ENCODE measurements at places on chromosomes 13 and 19. TPM values are rescaled to one million over a fixed set of nuclear protein-coding genes. Genes with fewer than 3 reads are reported as not detected.

Gene CYP4F3
- 1.3 TPM for polyA plus RNA-seq

DNA sequence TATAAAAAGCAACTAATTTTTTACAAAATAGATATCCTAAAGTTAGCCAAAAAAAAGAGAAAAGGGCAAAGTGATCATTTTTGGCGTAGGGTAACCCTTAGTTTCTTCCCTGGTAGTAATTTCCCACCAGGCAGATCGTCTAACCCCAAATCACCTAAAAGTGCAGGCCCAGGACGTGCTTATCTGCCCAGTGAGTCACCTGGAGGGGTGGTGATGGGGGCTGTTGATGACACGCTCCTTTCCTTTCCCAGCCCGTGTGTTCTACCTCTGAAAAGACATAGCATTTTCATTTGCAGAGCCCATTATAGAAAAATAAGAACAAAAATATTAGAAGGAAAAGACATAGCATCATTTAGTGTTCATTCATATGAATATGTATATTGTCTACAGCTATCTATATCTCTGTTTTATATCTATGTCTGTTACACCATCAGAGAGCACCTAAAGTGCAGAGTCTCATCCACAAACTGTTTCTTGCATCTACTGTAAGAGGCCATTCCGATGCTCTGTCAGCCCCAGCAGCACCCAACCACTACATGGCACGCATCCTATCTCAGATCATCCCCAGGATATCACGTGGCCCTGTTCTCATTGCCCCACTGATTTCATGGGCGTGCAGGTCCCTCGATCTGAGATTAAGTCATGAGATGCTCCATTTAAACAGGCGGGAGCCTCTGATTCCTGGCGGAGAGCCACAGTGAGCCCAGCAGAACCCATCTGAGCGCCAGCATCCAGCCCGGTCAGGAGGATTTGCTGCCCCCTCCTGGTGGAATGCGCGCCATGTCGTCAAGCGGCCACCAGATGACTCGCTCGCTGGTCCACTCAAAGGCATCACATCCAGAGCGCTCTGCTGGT lies 8.5 kb upstream of the LILRB3 start:
- DNase-seq = peak; percentile 95

GRCh38 chr19:42401365-42402303 lies 11.5 kb upstream of the CNFN start:
- DNase-seq = peak; percentile 87

- DNase-seq = peak; percentile 32
Observed at GRCh38 chr13:32911506-32911905, 104.7 kb upstream of the KL start.

GRCh38 chr19:47819858-47820257 lies 1.9 kb upstream of the CRX start:
- DNase-seq = no peak

- DNase-seq = no peak
Observed at GRCh38 chr13:112065867-112066623, 904 bp upstream of the SOX1 start.

DNA sequence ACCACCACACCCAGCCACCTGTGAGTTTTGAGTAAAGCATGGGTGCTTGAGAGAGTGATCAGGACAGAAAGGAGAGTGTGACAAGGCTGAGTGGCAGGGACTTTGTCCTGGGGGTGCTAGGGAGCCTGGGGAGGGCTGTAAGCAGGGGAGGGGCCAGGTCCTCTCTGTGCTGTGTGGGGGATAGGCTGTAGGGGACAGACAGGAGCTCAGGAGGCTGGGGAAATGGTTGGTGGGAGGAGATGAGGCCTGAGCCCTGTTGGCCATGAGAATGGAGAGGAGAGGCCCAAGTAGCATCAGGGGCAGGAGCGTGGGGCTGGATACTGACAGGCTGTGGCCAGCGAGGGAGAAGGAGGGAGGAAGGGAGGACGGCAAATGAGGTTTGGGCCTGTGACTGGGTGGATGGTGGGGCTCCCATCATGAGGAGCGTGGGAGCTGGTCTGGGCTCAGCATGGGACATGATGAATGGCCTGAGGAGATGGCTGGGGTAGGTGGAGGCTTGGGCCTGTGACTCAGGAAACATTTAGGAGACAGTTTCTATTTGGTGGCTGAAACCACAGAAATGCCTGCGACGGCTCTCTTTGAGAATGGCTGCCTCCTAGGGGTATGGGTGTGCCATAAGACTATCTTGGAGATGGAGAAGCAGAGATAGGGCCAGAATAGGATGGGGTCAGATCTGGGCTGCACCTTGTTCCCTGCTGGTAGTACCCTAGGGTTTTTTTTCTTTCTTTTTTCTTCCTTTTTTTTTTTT lies 25.0 kb downstream of the GRIN2D start:
- no peak for DNase-seq

DNA sequence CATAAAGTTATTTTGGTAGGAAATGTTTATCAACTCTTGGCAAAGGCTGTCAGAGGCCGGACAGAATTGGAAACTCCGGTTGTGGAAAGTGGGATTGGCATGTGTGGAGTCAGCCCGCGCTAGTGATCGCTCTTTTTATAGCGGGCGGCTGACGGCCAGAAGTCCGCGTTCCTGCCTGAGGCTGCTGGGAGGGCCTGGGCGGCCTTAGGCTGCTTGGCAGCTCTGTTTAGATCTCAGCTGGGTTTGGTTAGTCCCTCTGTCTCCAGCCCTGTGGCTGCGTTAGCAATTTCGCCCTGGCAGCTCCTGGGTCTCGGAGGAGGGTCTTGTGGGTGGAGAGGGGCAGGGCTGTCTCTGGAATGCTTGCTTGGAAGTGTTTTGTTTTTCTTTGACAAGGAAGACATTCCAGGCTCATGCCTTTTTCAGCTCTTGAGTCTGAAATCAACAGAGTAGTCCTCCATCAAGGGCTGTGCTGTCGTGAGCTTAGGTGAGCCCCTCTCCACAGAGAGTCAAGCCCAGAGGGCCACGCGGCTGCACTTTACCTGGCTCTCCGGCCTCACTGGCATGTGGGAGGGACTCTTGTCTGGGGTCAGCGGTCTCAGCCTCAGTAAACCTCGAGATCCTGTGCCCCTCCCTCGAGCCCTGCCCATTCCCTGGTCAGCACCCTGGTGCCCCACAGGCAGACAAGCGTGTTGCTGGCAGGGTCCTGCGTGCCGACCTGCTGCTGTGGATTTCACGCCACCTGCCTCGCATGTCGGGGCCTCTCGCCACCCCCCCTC lies 22.5 kb downstream of the DOT1L start:
- peak; percentile 85 for DNase-seq

- DNase-seq = peak; percentile 85
Observed at GRCh38 chr19:42433503-42434260, 6.5 kb upstream of the LIPE start.

DNA sequence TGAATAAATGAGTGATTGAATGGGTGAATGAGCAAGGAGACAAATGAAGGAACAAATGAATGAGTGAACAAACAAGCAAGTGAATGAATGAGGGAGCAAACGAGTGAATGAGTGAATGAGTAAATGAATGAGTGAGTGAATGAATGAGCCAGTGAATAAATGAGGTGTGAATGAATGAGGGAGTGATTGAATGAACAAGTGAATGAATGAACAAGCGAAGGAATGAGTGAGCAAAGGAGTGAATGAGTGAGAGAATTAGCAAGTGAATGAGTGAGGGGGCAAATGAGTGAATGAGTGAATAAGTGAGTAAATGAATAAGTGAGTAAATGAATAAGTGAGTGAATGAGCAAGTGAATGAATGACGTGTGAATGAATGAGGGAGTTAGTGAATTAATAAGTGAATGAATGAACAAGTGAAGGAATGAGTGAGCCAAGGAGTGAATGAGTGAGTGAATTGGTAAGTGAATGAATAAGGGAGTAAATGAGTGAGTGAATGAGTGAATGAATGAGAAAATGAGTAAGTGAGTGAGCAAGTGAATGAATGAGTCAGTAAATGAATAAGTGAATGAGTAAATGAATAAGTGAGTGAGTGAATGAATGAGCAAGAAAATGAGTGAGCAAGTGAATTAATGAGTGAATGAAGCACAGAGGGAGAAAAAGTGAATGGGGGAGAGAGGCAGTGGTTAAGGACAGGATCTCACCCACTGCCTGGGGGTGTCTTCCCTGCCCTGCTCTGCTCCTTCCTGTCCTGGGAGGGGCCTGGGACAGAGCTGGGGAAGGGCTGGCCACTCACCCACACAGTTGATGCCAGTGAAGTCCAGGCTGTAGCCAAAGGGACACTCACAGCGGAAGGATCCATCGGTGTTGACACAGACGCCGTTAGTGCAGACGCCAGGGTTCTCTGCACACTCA lies 36.4 kb downstream of the CCL25 start:
- no peak for DNase-seq

DNA sequence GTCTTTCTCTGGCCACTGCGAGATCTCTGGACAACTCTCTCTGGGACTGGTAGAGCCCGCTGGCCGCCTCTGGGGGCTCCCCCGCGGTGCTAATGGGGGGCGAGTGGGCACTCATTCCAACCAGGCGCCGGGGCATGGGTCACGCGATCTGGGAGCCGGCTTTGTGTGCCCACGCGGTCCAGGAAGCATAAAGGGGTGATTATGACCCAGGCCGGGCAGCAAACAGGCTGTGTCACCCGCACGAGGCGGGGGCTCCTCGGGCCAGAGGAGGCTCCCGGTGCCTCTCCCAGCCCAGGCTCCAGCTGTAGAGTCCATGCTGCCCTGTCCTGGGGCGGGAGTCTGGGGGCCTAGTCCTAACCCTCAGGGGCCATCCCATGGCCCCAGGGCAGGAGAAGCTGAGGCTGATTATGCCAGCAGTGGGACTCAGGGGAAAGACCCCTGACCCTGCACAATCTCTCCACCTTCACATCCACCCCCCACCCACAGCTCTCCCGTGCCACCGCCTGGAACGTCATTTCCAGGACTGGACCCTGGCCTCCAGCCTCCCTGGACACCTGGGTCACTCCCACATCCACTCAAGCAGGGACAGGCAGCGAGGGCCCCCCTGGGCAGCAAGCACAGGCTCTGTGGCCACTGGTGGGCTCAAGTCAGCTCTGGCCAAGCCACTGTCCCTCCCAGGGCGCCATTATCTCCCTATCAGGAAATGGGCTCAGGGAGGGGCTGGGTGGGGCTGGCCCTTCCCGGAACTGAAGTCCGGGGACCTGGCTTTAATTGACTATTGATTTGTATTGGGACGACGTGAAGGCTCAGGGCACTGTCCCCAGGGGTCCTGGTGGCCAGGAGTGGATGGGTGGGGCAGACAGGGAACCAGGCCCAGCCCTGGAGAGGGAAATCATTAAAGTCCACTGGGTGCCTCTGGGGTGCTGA lies 50.0 kb downstream of the PTPRS start:
- DNase-seq = no peak

DNA sequence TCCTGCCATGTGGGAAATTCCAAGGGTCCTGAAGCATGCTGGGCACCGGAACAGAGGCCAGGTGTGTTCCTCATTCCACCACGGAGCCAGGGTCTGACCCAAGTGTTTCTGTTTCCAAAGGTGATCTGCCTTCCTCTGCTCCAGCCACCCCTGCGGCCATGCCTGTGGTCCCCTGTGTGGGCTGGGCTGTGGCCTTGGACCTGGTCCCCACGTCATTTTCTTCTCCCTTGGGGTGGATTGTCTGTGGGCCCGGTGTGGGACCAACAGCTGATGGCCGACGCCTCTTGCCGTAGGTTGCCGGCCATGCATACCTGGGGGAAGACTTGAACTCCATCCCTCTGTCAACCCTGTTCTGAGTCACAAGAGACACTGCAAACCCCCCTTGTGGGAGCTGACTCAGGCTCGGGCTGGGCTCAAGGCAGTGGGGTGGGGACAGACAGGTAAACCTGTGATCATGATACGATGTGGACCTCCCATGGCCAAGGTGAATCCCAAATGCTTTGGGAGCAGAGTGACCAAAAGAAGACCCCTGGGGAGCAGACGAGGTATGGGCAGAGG lies 35.0 kb downstream of the ATP11A start:
- no peak for DNase-seq

Gene TNFRSF19
- polyA plus RNA-seq = 19.8 TPM

GRCh38 chr13:51534041-51534817 lies 50.0 kb upstream of the WDFY2 start:
- DNase-seq = no peak

DNA sequence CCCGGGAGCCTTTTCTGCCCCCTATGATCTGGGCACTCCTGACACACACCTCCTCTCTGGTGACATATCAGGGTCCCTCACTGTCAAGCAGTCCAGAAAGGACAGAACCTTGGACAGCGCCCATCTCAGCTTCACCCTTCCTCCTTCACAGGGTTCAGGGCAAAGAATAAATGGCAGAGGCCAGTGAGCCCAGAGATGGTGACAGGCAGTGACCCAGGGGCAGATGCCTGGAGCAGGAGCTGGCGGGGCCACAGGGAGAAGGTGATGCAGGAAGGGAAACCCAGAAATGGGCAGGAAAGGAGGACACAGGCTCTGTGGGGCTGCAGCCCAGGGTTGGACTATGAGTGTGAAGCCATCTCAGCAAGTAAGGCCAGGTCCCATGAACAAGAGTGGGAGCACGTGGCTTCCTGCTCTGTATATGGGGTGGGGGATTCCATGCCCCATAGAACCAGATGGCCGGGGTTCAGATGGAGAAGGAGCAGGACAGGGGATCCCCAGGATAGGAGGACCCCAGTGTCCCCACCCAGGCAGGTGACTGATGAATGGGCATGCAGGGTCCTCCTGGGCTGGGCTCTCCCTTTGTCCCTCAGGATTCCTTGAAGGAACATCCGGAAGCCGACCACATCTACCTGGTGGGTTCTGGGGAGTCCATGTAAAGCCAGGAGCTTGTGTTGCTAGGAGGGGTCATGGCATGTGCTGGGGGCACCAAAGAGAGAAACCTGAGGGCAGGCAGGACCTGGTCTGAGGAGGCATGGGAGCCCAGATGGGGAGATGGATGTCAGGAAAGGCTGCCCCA lies 8.5 kb upstream of the CEACAM7 start:
- no peak for DNase-seq

DNA sequence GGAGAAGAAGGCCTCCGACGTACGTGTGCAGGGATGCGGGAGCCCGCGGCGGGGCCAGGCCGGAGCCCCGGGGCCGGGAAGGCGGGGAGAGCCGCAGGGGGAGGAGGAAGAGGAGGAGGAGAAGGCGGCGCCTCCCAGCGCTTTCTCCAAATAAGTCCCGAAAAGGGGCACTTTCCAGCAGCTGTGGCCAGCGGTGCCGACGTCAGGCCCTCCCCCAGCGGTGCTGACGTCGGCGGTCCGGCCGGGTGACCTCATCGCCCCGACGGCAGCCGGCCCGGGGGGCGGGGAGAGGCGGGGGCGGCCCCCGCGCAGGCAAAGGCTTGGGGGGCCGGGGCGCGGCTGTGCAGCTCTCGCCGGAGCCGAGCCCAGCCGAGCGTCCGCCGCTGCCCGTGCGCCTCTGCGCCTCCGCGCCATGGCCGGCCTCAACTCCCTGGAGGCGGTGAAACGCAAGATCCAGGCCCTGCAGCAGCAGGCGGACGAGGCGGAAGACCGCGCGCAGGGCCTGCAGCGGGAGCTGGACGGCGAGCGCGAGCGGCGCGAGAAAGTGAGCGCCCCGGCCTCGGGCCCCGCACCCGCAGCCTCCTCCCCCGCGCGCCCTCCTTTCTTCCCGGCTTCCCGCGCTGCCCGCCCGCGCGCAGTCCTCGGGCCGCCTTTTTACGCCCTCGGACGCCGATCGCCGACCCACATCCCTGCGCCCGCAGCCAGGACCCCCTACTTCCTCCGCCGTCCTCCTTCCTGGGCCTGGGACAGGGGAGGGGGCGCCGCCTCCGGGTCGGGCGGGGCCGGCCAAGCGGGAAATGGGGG lies at the start of gene TPM4:
TPM4 (plus strand) TSS at position 342 of the 804 bp plus-strand sequence; CDS start at position 413, 71 bp downstream.
- DNase-seq = peak; percentile 96

- DNase-seq = no peak
Observed at GRCh38 chr19:42850981-42851717, 28.4 kb downstream of the PSG1 start.

Gene PGLYRP2
- polyA plus RNA-seq = not detected

Measured in hepatocyte (in vitro differentiated cells).